ENCODE measurements at places on chromosomes 3 and 15.

- DNase-seq, result no peak
Measured at GRCh38 chr3:134453631-134454030, 32.2 kb downstream of the ANAPC13 start.

GRCh38 chr15:60557191-60557618, 78.3 kb upstream of the ICE2 start:
- no peak for DNase-seq

DNA sequence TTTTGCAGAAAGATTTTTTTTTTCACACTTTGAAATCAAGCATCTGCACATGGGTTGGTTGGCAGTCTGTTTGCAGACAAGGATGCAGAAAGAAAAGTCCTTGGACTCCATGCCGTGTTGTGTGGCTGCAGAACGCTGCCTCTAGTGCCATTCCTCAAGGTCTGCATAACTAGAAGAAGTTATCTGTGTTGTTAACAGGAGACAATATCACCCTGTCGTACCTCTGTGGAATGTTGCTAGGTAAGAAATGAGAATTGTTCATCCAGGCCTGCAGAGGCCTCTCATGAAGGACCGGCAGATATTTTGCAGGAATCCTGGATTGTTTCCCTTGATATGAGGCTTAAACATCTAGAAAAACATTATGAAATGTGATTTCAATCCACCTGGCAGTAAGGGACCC, 58.5 kb upstream of the PPARG start:
- no peak for DNase-seq

DNA sequence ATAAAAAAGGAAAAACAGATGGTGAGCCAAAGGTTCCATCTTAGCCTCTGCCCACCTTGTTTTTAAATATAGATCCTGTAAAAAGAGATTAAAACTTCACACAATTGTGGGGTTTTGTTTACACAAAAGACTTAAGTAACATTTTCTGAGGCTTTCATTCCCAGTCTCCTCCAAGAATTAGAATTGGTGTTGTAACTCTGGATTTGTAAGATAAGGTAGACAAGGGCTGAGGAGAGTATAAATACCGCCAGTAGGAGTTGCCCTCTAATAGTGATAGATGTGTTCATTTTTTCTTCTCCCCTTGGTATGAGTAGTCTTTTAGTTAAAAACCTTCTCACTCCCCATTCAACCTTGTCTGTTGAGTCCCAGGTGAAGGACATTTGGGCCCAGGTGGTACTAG, 8.5 kb downstream of the MINDY2 start:
- DNase-seq, result no peak

- DNase-seq, result no peak
Measured at GRCh38 chr3:111853068-111853467, 6.0 kb upstream of the PHLDB2 start.

GRCh38 chr15:61031532-61031931, 197.6 kb downstream of the RORA start:
- no peak for DNase-seq

GRCh38 chr3:194404365-194405140, 5.5 kb upstream of the GP5 start:
- DNase-seq, result peak; percentile 31

- no peak for DNase-seq
Measured at GRCh38 chr3:131526801-131527347, 24.1 kb upstream of the MRPL3 start.

- DNase-seq, result no peak
Measured at GRCh38 chr3:64675687-64676247, 12.0 kb downstream of the ADAMTS9 start.

DNA sequence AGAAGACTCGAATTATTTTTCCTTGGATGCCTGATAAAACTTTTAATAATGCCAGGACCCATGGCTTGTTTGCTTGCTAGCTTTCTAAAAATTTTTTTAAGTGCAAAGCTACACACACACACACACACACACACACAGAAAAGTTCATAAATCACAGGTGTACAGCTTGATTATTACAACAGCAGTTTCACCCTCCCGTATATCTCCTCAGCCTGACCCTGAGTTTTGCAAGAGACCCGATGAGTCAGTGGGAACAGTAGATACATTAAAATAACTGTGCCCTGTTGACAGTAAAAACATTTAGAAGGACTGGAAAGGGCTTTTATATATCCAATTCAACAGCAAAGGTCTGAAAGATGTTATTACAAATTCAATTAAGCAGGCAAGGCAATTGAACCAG, 46.7 kb downstream of the EMC4 start:
- DNase-seq, result peak; percentile 60

DNA sequence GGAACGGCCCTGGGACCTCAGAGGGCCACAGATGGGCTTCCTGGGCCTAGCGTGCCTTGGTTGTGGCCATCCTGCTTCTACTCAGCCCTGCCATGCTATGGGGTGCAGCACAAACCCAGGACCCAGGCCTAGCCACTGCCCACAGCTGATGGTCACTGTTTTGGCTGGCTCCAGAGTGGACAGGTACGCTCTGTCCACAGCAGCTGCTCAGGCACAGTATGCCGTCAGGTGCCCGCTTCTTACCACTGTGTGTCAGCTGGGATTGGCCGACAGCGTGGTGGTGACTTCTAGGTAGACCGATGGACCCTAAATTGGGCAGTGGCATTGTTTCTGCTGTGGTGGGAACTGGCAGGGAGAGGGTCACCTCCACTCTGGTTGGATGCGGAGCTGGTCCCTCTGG, 47.3 kb downstream of the KLF13 start:
- DNase-seq, result no peak

GRCh38 chr3:185071287-185071800, 81.5 kb downstream of the C3orf70 start:
- no peak for DNase-seq

DNA sequence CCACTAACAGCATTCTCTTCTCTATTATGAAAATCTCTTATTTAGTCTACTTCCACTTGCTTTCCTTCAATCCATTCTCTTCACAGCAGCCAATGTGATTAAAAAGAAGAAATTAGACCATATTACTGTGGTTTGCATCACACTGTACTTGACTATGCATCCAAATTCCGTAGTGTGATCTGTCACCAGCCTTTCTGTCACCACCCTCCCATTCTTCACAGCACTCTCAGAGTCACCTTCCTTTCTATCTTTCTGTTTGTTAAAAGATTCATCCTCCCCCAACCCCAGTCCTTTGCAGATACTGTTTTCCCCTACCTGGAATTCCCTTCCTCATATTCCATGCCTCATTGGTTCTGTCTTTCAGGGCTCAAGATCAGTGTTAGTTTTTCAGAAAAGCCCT, 55.0 kb upstream of the ABHD10 start:
- no peak for DNase-seq

DNA sequence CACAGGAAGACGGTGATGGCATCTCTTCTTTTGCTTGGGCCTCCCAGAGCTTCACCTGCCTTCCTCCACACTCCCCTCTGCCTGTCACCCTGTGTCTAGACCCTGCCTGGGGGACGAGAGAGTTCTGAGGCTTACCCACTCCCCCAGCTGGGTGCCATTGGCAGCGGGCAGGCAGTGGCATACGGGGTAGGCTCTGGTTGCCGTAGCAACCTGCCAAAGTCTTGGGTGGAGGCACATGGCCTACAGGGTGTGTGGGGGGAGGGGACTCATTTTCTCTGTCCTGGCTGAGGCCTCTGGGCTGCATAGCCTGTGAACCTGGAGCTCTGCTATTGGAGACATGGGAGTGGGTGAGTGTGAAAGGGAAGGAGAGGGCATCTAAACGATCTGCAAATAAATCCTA, 4.4 kb downstream of the INSYN1 start:
- DNase-seq, result no peak

DNA sequence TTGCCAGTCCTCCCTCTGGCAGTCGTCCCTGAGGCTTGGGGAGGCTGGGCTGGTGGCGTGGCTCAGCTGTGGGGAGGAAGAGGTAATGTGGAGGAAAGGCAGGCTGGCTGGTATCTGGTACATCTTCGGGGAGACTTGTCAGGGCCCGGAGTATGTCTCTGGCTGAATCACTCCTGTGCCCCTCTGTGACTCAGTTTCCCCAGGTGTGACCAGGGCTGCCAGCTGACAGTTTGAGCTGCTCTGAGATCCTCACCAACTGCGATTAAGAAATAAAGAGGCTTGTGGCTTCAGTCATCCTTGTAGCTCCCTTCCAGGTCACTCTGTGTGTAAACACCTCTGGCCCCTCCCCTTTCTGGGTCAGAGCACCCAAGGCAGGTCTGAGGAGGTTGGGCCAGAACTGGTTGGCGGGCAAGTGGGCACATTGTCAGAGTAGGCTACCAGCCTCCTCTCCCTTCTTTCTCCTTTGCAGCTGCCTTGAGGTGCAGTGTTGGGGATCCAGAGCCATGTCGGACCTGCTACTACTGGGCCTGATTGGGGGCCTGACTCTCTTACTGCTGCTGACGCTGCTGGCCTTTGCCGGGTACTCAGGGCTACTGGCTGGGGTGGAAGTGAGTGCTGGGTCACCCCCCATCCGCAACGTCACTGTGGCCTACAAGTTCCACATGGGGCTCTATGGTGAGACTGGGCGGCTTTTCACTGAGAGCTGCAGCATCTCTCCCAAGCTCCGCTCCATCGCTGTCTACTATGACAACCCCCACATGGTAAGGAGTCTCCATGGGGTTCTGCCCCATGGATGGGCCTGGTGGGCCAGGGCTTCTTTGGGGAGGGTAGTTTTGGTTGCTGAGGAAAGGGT, 3.0 kb downstream of the TEX264 start:
- no peak for DNase-seq

- no peak for DNase-seq
Measured at GRCh38 chr3:87564438-87564837, 288.1 kb upstream of the POU1F1 start.

- DNase-seq, result no peak
Measured at GRCh38 chr3:138127636-138128365, 4.4 kb downstream of the A4GNT start.

GRCh38 chr3:69244039-69244438, 121.6 kb upstream of the LMOD3 start:
- no peak for DNase-seq

- DNase-seq, result peak; percentile 25
Measured at GRCh38 chr3:38327335-38328009, 19.1 kb upstream of the XYLB start.

- no peak for DNase-seq
Measured at GRCh38 chr15:35871812-35872211, 325.8 kb upstream of the DPH6 start.

- DNase-seq, result no peak
Measured at GRCh38 chr15:99506399-99506798, 59.4 kb upstream of the MEF2A start.

- DNase-seq, result no peak
Measured at GRCh38 chr3:98588065-98588464, 5.3 kb downstream of the CPOX start.

- no peak for DNase-seq
Measured at GRCh38 chr3:11423868-11424267, 151.7 kb downstream of the ATG7 start.

GRCh38 chr15:80967451-80967850, 22.2 kb downstream of the MESD start:
- DNase-seq, result peak; percentile 57

- peak; percentile 68 for DNase-seq
Measured at GRCh38 chr3:30511524-30512251, 94.7 kb upstream of the TGFBR2 start.

DNA sequence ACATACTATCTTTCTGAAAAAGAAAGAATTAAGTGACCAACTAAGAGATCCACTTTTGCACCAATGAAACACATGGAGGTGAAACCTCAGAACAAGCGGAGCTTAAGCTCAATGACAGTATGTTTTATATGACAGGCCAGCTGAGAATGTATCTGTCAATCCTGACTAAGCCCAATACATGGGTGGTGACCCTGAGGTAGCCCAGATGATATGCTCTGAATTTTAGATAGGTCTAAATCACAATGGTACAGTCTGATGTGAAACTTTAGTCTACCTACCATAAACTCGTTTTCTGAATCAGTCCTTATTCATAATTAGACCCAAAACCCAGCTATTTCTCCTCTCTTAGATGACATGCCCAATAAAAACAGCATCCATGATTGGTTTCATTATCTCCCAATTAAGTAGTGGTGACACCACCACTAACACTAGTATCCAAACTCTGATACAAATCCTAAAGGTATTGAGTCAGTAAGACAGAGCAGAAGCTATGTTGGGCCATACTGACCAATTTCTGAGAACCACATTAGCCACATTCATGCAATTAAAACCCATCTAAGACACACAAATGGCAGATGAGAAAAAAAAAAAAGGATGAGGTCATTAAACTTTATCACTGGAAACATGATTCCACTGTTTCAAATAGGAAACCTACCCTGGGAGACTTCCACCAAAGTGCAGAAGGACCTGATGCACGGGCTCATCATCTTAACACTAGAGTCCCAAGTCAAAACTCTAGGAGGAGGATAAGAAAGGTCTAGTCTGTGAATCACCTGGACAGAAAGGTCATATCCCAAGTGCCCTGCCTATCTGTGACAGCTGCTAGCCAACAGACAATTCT, 20.6 kb downstream of the CMTM6 start:
- no peak for DNase-seq

GRCh38 chr3:54970895-54971294, 43.0 kb upstream of the LRTM1 start:
- DNase-seq, result no peak

DNA sequence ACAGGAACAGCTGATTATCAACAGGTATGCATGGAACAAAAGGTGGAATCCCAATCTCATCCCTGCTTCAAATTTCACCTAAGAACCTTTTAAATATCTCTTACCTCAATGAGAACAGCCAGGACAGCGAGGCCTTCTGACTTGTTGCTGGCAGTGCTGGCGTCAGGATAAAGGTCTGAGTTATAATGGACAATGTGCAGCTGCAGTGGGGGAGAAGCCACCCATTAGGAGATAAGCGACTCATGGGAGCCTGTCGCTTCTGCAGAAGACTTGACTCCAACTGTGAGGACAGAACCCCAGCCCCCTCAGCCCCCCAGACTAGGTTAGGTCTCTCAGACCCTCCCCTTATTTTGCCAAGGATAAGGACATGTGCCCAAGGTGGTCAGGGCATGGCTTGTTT, 39.7 kb downstream of the CA12 start:
- no peak for DNase-seq

DNA sequence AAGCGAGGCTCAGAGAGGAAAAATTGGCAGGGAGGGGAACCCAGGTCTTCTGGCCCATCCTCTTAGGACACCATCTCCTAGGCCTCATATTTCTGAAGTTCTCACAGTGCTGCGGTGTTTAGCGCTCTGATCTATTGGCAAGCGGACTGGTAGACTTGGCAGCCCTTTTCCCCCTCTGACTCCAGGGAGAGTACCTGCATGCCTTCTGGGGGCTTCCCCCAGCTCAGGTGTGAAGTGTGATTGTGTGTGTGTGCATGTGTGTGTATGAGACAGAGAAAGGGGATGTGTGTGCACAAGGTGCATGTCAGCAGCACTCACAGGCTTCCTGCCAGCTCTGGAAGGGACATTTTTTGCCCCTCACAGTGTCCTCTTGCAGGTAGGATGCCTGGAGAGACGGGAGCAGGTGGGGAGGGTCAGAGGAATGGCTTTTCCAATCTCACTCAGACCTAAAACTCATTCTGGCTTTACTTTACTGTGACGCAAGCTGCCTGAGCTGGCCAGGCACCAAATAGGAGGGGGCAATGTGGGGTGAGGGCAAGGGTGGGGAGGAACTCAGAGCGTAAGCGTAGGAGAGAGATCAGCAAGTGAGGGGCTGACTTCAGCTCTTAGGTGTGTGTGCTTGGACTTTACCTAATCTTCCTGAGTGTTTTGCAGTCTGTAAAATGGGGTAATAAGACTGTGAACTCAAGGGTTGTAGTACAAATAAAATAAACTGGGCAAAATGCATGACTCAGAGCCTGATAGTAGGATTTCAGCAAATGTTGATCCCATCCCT, 4.0 kb upstream of the IL17RE start:
- no peak for DNase-seq

- DNase-seq, result no peak
Measured at GRCh38 chr15:33655488-33655887, 312.8 kb upstream of the CHRM5 start.

Data from HTR-8/SVneo (cell line).